ENCODE measurements at places on chromosomes 7 and 10.

DNA sequence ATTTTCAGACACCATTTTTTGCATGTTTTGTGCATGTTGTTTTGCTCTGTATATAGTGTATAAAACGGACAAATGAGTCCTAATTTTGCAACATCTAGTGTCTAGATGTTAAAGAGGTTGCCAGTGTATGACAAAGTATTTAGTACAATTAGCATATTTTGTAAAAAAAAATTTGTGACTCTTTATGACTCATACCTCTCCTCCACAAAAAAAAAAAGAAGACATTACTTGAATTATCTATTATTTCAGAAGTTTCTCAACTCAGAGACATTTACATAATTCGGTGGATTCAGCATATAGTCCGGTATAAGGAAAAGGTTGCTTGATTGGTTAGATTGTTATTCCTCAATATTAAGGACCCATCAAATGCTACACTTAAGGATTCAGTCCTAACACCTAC is 26.0 kb downstream of the NUP42 start:
- DNase-seq, result no peak

DNA sequence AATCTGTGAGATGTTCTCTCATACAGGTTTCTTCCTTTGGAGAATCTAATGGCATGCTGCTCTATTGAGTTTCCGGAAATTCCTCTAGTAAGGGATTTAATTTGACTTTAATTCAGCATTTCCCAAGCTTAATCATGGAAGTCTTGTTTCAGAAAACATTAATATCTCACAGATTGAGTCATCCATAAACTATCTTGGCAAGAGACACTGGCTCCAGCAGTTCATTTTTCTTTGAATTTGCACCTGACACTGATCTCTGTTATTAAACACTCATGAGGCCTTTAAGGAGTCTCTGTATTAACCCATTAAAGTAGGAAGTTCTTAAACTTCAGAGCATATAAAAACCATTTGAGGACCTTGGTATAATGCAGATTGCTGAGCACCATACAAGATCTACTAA is 3.6 kb upstream of the ITGB8 start:
- no peak for DNase-seq

- no peak for DNase-seq
Observed at GRCh38 chr7:90706072-90706716, 110.1 kb downstream of the CDK14 start.

DNA sequence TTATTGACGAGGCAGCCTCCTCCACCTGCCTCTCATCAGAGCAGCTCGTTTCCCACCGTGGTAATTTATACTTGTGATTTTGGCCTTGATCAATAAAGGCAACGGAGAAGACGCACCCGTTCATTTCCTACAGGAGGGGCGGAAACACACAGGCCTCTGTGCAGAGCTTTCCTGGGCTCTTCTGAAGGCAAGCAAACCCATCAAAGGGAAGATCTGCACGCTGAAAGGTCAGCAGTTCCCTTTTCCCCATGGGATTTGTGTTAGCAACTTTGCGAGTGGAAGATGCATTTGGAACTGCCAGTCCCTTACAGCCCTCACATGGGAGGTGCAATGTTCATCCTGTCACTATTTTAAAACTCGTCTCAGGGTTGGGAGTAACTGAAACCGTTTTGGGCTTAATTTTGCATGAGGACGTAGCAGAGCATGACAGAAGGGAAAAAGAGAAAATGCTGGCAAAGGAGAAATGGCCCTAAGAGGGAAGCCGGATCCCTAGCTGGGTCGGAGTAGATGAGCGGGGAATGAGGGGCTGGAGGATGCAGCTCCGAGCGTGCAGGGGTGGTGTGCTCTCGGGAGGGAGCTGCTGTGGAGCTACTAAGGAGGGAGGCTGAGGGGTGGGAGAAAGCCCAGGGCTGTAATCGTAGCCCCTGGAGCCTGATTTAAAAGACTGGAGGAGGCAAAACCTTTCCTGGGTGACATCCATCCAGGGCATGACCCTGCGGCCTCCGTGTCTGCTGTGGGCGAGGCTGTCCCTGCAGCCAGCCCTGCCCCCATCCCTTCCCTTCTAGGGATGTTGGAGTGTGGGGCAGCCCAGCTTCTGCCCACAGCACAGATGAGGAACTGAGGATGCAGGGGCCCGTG is 111.1 kb upstream of the FAM20C start:
- DNase-seq, result no peak

- DNase-seq, result peak; percentile 13
Observed at GRCh38 chr7:64463636-64464375, 99.1 kb downstream of the ZNF680 start.

DNA sequence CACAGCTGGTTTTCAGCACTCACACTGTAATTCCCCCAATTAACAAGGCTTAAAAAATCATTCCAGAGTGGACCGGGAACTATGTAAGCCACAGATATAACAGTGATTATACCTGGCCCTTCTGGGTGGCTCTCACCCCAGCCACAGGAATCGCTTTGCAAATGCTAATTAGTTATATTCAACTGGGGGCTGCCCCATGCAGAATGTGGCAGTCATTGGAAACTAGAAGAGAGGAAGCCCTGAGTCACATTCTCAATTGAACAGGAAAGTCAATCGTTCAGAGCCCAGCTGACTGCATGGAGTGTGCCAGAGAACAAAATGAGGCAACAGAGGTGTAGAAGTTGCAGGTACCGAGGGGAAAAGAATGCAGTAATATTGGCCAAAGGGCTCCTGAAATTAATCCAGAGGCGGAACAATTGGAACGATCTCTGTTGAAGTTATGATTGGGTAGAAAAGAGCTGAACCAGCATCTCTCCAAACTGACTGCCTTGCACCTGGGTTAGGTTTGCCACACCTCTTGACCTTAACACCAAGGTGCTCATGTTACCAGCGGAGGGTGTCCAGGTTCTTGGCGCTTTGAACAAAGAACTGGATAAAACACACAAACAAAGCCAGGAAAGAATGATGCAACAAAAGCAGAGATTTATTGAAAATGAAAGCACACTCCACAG is 909.7 kb upstream of the AUTS2 start:
- DNase-seq, result no peak

DNA sequence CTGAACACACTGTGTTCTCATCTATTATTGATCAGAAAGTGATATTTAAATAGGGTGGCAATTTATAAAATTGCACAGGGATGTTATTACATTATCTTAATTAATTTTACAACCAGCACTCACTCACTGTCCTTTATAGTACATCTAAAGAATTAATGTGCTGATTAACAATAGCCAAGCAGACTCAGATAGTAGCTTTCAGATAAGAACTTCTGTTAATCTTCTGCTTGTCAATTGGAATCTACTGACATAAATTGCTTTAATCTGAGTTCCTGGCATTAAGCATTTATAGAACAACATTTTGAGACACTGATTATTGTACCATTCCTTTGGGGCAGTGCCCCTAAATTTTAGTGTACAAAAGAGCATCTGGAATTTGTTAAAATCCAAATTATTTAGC is 408.9 kb downstream of the GRM8 start:
- DNase-seq, result no peak

GRCh38 chr10:95561864-95562177 is 650 bp upstream of the SORBS1 start:
- DNase-seq, result no peak

GRCh38 chr10:132774181-132774901 is 11.6 kb downstream of the NKX6-2 start:
- no peak for DNase-seq

- DNase-seq, result no peak
Observed at GRCh38 chr10:132010483-132010882, 28.8 kb upstream of the BNIP3 start.

GRCh38 chr10:100330079-100330478 is at the start of gene PKD2L1:
Gene PKD2L1, minus strand, starts transcription at chr10:100330228. Its CDS starts 125 bp downstream, at chr10:100330103.
- no peak for DNase-seq

GRCh38 chr10:48792687-48793096 is 108.0 kb downstream of the WDFY4 start:
- DNase-seq, result no peak

DNA sequence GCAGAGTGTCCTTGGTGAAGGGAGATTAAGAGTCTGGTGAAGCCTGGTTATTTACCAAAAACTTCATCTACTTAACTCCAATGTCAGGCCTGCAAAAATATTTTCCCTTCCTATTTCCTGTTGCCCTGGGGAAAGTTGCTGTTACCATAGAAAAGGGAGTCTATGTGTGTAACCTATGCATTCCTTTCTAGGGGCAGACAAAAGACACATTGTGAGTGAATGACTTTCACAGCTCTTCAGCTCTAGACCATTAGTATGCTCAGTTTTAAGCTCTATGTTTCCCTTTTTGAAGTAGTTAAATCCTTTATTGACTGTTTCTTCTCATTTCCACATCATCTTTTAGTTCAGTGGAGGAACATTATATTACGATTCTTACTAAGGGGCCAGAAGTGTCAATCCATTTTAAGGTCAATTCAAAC is 45.6 kb upstream of the SGCE start:
- DNase-seq, result no peak

DNA sequence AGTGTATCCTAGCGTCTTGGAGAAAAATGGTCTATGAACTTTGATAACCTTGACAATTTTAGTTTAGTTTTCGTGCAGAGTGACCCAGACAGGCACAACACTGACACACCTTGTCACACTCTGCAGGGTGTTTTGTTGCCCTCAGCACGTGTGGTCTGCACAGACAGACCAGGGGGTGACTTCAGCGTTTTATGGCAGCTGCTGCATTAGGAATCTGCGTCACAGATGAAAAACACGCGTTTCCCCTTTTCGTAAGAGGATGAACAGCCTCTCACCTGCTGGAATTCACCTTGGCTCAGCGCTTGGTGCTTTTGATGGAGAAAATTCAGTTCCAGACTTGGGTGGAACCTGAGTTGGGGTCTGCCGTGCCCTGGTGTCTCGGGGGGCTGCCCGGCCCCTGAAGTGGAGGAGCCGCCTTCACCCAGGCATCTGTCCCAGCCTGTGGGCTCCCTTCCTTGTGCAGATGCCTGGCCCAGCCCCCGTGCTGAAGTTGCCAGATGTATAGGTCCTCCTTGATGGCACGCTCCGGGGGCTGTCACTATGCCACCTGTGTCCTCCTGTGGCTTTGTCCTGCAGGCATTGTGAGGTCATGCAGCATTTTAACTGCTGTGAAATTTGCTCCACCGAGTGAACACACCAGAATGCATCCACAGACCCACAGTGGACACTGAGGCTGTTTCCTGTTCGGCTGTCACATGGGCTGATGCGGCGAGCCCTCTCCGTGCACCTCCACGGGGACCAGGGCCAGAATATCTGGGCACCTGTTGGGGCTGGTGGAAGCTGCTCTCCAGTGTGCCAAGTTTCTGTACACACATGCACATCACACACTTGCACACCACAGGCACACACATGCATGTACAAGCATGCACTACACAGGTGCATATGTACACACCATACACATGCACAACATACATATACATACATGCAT is 18.3 kb downstream of the INPP5A start:
- no peak for DNase-seq

DNA sequence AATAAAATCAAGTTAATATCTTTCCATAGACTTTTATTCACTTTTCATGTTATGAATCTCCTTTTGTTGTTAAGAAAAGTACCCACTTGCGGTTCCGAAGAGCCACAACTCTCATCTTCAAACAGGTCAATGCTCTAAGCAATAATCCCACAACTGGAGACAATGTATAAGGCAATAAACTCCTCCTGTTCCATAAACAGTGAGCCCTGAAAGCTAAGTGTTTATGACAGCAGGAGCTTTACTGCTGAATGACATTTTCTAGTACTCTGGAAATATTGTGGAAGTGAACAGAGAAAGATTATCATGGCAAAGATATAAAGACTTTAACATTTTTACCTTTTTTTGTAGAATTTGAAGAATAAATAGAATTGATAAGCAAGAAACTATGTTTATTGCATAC is 213.5 kb upstream of the MBL2 start:
- no peak for DNase-seq

- DNase-seq, result no peak
Observed at GRCh38 chr7:77685233-77685632, 11.0 kb upstream of the RSBN1L start.

GRCh38 chr7:108057951-108058481 is 55.1 kb upstream of the LAMB1 start:
- DNase-seq, result no peak

GRCh38 chr7:30974605-30975255 is 11.0 kb downstream of the GHRHR start:
- no peak for DNase-seq

- DNase-seq, result no peak
Observed at GRCh38 chr7:98913026-98913425, 34.7 kb downstream of the TRRAP start.

DNA sequence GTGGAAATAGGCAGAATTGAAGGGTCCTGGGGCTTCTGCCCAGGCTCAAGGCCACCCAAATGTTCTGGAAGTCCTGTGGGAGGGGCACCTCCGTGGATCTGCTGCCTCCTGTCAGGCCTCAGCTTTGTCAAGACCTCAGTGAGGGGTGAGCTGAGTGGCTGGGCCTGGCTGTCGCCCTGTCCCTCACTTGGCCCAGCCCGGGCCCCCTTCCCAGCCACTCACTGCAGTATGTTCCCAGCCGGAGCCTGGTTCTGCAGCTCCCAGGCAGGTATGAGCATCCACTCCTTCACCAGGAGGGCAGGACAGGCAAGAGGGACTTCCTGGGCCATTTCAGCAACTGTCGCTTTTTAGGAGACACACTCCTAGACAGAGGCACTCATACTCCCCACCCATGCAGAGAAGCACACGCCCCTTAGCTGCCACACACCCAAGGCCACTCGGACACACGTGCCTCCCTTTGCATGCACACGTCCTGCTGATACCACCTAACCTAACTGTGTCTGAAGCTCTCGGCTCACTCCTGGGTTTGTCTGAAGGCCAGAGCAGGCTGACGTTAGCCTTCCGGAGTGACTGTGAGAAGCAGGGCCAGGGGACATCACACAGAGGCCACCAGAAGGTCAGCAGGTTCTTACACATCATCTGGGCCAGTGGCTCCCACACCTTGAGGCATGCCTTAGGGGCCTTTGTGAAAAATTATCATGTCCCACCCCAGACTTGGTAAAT is 72.2 kb upstream of the COL13A1 start:
- no peak for DNase-seq

DNA sequence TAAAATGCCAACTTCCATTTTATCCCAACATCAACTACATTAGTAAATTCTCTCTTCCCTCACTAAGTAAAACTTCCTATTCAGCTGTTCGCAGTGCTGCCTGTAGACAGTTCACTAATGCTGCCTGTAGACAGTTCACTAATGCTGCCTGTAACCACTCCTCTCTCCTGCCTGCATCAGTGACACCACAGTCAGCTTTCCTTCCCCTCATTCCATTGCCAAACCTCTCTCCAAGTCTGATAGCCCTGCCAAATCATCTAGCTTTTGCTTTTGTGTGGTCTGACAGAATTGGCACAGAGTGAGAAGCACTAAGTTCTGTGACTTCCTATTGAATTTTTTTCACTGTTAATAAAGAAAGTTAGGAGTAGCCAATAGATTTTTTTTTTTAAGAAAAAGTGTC is 43.0 kb upstream of the MACC1 start:
- no peak for DNase-seq

- no peak for DNase-seq
Observed at GRCh38 chr7:144454256-144455039, 51.0 kb upstream of the NOBOX start.

GRCh38 chr10:61899069-61899531 is 2.4 kb upstream of the ARID5B start:
- DNase-seq, result no peak

DNA sequence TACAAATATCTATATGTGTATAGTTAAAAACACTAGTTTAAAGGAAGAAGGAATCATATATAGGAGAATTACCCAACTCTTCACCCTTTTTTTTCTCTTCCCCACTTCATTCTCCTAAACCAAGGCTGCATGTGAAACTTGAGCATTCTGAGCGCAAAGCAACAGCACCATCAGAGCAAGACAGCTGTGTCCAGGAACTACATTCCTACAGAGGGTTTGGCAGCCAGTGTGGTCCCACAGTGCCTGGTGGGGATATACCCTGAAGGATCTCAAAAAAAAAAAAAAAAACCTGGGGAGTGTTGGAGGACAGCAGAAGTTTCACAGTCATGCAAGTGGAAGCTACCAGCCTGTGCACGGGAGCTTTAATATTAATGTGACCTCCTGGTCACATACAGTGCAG is 310.4 kb downstream of the CTNNA3 start:
- no peak for DNase-seq

All from activated CD8-positive, alpha-beta memory T cell treated with anti-CD3 and anti-CD28 coated beads, Interleukin-2, amount 50 U/mL, for 4 hours (primary cell).